ENCODE measurements at places on chromosomes 1 and 21.

- no peak for DNase-seq
Measured at GRCh38 chr1:204376465-204376864, 16.7 kb upstream of the PLEKHA6 start.

DNA sequence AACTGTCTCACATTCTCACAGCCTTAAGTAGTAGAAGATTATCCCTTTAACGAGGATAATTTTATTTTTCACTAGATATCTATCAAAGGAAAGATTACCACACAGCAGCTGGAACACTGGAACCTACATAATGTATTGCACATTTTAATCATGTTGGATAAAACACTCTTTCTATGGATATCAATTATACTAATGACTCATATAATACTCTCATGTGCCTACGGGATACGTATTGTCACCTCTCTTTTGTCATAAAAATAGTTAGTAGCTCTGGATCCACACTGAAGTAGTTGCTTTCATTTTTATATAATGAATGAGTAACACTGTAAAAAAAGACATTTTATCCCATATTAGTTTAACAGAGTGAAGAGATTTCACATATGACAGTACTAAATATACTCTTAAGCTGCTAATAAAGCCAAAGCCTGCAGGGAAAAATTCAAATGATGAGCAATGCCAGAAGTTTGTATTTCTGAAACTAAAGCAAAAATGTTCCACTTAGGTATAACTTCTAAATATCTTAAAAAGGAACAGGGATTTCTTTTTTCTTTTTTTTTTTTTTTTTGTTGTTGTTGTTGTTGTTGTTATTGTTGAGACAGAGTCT, 408.7 kb upstream of the PKN2 start:
- DNase-seq = no peak

GRCh38 chr1:33060579-33061083, 20.3 kb upstream of the AZIN2 start:
- DNase-seq = no peak

DNA sequence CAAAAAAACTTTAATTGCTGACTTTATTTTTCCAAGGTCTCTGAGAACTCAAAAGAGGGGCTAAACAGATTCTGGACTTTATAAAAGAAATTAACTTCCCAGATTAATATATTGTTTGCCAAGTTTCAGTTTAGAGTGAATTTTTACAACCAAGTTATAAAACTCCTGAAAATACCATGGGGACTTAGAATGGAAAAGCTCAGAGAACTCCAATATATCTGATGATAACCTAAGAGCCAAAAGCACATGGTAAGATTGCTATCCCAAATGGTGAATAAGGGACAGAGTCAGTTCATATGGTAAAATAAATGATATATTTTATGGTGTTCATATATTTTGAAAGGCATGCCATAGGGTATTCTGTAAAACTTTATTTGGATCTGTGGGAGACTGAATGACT, 470.9 kb downstream of the TTLL7 start:
- DNase-seq = no peak

GRCh38 chr1:156493154-156493631, 7.4 kb downstream of the MEF2D start:
- no peak for DNase-seq

- DNase-seq = no peak
Measured at GRCh38 chr1:224800486-224801119, 128.9 kb upstream of the DNAH14 start.

- no peak for DNase-seq
Measured at GRCh38 chr1:2335721-2336455, 55.5 kb downstream of the MORN1 start.

DNA sequence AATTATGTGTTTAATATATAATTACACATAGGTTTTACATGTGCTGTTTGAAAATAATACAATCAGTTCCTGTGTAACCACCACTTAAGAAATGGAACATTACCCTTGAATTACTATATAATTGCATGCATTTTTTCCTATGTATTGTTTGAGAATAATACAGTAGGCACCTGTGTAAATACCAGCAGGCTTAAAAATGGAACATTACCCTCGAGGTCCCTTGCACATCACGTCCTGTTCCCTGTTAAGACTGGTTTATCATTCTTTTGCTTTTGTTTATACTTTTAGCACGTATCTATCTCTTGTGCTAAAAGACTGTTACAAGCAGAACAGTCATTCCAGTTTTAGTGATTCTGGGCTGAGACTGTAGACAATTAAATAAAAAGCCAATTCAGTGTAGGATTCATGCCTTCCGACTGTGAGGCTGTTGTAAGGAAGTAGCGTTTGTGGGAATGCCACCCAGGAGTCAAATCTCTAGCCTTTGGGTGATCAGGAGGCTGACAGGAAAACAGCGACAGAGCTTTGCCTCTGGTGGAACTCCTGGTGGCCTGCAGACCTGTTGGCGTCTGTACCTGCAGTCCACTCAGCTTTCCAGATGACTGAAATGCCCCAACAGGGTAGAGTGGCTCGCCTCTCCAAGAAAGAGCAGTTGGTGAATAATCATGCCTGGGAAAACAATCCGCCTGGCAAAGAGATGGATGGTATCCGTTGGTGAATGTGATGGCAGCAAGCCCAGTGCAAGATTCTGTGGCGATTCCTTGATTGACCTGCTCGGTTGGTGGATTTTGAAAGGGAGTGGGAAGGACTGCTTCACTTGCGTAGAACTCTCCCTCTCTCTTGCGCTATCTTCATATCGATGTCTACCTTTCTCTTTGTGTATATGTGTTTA, 58.0 kb downstream of the DISC1 start:
- DNase-seq = no peak

DNA sequence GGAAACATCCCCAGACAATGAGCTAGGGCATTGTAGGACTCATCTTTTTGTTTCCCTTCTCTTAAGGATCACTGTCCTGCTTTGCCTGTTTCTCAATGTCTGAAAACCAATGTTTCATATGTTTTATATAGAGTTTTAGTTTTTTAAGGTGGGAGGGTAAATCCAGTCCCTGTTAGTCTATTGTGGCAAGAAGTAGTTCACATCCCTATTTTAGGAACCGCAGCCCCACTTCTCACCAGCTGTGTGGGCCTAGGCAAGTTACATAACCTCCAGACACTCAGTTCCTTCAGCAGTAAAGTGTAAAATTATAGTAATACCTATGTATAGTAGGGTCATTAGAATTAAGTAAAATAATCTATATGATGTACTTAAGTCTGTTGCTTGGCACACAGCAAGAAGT, 105.8 kb upstream of the WLS start:
- no peak for DNase-seq

DNA sequence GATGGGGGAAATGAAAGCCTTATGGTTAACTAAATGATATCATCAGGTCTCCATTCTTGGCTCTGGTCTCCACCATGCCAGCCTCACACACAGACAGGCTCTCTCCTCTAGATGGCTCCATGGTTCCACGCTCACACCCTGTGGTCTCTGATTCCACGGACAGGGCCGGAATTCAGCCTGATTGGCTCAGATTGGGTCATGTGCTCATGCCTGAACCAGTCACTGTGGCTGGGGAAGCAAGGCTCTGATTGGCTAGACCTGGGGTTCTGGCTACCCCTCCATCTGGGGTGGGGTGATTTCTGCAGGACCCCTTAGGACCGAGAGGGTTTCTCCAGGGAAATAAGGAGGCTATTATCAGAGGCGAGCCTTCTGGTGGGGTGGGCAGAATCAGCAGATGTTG, 277.0 kb downstream of the PTPRU start:
- DNase-seq = no peak

Data from stimulated activated CD4-positive, alpha-beta T cell treated with anti-CD3 and anti-CD28 coated beads, TNF-alpha, amount 100 ng/mL, for 4 hours (primary cell).